ENCODE measurements at places on chromosomes 5 and 9.

- no peak for DNase-seq
Observed at GRCh38 chr9:102483651-102484050, 511.5 kb upstream of the CYLC2 start.

DNA sequence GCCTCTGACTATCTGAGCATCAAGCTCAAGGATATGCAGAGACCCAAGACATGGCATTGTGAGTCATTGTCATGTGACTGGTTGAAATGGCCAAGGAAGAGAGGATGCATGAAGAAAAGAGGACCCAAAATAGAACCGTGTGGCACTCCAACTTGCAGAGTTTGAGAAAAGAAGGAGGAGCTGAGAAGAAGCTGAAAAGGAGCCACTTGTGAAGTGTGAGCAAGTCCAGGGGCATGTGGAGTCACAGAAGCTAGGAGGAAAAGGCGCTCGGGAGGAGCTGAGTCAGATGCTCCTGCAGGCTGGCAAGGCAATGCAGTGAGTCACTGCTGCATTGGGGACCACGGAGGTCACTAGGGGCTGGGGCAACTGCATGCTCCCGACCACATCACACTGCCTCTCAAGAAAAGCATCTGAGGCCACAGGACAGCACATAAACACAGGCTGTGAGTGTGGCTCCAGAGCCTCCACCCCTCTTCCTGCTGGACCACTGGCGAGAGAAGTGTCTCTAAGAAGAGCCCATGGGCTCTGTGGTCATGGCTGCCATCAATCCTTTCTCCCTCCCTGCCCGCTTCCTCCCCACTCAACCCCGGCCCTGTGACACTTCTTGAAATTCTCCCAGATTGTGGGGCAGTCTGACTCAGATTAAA is 197.6 kb downstream of the DRD1 start:
- no peak for DNase-seq

- DNase-seq, result no peak
Observed at GRCh38 chr5:83145241-83145640, 67.9 kb downstream of the XRCC4 start.

DNA sequence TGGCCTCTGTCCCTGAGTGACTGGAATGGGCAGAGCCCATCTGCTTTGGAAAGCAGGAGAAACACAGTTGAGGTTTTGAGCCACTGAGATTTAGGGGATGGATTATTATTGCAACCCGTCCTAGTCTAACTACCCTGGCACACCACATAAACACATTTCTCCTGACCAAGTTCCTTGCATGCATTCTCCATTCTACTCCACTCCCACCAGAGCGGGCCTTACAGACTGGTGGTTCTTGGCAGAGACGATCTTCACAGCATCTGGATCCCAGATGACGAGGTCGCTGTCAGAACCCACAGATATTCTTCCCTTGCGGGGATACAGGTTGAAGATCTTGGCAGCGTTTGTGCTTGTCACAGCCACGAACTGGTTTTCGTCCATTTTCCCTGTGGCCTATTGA is 111.0 kb downstream of the DPYSL3 start:
- DNase-seq, result no peak

DNA sequence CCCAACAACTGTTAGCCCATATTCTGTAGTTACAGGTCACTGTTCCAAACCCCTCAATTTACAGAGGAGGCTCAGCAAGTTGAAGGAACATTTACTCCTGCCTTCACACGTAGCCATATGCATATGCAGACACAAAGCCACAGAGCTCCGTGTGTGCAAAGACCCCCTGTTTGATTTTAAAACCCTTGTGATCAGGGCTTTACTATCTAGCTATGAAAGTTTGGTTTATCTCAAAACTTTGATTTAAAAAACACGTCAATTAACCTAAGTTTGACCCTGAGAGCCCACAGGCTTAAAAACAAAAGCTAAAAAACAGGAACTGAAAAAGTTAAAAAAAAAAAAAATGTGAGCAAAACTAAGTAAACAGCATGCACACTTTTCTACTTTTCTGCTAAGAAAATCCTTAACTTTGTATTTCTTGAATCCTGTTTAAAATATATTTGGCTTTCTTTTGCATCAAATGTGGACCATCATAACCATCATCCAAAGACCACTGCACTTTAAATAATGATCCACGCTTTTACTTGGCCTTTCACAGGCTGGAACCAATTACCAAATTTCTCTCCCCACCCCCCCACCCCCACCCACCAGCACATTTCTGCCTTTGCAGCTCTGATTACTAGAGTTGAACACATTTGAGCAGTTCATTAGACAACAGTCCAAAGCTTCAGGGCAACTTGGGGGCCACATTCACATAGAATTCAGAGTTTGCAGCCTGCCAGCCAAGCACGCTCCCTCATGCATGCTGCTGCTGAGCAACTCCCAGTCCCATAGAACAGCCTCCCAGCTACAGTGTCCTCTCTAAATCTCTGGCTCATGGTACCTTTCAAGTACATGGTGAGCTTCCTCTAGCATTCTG is 128.8 kb upstream of the MAP3K1 start:
- no peak for DNase-seq

- peak; percentile 67 for DNase-seq
Observed at GRCh38 chr9:105881654-105882349, 187.5 kb downstream of the TMEM38B start.

DNA sequence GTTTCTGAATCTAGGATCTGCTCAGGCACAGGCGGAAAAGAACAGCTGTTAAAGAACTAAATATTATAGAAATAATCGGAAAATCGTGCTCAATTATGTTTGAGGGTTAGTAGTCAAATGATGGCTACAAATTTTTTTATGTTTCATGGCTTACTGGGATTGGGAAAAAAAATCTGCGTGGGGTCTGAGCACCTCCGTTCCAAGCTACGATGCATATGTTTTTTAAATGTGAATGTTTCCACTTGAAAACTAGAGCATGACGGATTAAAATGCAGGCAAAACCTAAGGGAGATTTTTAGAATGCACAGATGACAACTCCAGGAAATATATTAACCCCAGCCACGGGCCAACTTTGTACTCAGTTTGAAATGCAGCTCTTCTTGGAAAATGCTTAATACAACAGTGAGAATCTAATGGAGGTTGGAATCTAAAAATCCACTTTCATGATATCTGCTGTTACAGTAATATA is 5.3 kb downstream of the OTP start:
- no peak for DNase-seq

- no peak for DNase-seq
Observed at GRCh38 chr5:139457241-139457640, 5.3 kb downstream of the ECSCR start.

DNA sequence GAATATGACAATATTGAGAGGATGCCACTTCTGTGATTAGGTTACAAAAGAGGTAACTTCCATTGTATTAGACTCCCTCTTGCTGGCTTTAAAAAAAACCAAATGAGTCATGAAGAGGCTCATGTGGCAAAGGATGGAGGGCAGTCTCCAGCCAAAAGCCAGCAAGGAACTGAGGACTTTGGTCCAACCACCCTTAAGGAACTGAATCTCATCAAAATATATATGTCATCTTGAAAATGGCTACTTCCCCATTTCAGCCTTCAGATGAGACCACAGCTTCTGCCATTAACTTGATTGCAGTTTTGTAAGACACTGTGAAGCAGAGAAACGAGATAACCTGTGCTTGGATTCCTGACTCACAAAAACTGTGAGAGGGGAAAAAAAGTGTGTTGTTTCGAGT is 15.5 kb upstream of the TRIM32 start:
- DNase-seq, result no peak

DNA sequence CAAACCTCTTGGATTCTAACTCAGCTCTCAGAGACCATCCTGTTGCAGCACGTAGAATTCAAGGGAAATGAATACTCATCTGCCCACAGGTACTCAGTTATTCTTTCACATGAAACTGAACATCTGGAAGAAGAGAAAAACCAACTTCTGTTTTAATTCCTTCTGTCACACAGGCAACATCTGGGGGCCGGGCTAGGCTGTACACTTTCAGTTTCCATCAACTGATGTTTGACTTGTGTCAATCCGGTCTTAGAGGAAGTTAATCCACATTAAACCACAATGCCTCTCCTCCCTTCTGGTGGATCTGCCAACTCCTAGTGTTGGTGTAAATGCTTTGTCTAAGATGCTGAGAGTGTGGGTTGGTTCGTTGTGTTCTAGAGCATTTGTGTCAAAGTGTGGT is 17.6 kb downstream of the DMRT3 start:
- DNase-seq, result no peak

GRCh38 chr9:75010570-75010969 is 17.5 kb downstream of the CARNMT1 start:
- no peak for DNase-seq

GRCh38 chr9:74478606-74479005 is 18.5 kb upstream of the RORB start:
- DNase-seq, result no peak

DNA sequence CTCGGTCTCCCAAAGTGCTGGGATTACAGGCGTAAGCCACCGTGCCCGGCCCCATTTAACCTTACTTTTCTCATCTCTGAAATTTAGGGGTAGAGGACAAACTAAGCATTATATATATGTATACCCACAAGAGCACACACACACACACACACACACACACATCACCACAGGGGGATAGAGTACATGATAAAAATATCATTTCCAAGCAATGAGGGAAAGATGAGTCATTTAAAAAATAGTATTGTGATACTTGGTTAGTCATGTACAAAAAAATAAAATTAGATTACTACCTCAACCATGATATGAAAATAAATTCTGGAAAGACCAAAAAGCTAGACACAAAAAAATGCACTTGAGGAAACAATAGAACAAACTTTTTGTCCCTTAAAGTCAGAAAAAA is 67.2 kb downstream of the CDH18 start:
- no peak for DNase-seq

Measured in CD4-positive, alpha-beta T cell treated with Interleukin-17A for 4 hours (primary cell).